ENCODE measurements at places on chromosomes 12 and 14. TPM values are rescaled to one million over a fixed set of nuclear protein-coding genes. Genes with fewer than 3 reads are reported as not detected.

LRRIQ1 gene
- not detected for total RNA-seq

DNA sequence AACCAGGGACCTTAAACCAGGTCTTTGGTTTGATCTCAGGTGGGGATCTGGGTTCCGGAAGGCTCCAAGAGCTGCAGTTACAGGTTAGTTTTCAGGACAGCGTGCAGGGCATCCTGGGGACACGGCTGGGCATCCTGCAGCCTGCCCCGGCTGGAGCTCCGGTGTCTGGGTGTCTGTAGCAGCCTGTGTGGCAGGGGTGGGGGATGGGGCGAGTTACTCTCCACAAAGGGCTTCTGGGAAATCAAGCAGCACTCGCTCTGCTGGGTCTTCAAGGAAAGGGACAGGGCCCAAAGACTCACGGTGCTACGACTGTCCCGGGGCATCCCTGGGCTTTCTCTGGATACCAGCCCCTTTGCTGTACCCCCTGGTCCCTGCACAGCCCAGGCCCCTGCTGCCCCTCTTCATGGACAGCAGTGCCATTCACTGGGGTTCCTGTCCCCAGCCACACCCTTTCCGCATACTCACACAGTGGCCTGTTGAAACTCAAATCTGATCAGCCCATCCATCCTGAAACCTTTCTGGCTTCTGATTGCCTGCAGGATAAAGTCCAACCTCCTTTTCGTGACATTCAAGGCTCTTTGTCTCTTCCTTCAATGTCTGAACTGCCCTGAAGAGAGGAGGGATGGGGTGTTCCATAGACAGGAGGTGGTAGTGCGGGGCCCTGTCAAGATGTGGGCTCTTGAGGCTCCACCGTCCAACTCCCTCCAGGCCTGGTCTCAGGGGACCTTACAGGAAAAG is 22.2 kb upstream of the PPP1R13B start:
- no peak for DNase-seq

ADGRD1 gene
- total RNA-seq: 9.6 TPM

DNA sequence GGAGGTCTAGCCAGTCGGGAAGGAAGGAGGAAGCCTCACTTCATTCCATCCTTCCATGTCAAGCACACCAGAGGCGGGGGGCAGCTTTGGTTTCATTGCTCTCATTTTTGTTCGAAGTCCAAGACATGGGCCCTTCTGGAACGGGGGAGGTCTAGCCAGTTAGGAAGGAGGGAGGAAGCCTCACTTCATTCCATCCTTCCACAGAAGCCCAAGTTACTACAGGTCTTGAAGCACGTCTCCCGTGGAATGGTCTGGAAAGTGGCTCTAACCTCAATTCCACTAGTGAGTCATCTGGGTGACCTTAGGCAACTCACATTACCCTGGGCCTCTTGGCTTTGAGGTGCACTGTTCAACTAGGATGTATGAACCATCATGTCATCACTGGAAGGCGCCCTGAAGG is 156.3 kb downstream of the NTF3 start:
- no peak for DNase-seq

GRCh38 chr12:4471256-4471655 is 25.6 kb upstream of the FGF6 start:
- DNase-seq: no peak

DNA sequence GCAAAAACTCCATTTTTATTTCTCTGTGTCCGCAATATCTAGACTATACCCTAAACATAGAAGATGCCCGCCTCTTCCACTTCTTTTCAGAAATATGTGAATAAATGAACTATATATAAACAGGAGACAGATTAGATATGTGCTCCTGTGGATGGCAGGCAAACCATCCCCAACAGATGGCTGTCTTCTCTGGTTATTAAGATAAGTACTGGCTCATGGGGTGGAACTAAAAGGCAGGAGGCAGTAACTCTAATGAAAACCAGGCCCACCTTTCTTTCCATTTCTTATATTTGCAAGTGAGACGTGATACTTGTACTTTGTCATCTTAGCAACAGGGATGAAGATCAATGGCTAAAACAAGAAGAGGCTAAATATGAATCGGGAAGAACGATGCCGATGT is 20.2 kb downstream of the E2F7 start:
- DNase-seq: no peak

LTBP2 gene
- total RNA-seq: 10.7 TPM

CELA1 gene
- total RNA-seq: not detected

- peak; percentile 47 for DNase-seq
These were observed 7.4 kb upstream of the KRT74 start for GRCh38 chr12:52581066-52581465.

DNA sequence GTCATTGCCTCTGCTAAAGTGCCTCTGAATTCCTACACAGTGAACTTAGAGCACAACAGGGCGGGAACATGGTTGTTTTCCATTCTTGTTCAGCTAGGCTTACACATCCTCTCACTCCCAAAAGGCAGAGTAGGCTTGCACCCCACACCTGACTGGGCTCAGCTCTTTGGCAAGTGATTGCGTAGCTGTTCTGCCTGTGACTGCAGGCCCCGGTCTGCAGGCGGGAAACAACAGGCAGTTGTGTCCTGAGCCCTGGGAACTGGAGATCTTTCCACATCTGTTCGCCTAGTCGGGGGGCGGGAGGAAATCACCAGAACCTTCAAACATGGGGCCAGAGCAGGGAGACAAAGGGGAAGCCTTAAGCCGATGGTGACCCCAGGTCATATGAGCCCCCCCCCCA is 274.7 kb downstream of the ZFP36L1 start:
- no peak for DNase-seq

DNA sequence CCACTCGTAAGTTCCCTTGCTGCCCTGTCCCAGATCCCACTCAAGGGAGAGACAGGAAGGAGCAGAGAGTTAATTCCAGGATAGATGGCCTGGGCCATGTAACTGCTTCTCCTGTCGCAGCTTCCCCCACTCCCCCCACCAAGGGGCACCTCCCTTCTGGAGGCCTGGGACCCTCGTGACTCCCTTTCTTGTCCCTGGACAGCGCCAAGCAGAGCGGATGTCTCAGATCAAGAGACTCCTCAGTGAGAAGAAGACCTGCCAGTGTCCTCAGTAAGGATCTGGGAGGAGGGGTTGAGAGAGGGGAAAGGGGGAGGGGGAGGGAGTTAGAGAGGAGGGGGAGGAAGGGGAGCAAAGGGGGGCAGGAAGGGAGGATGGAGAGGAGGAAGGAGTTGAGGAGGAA is 3.0 kb upstream of the GPR162 start:
- no peak for DNase-seq

FOXG1 gene
- total RNA-seq: 0.12 TPM

GRCh38 chr12:240566-240965 is 22.1 kb downstream of the SLC6A13 start:
- no peak for DNase-seq

DNA sequence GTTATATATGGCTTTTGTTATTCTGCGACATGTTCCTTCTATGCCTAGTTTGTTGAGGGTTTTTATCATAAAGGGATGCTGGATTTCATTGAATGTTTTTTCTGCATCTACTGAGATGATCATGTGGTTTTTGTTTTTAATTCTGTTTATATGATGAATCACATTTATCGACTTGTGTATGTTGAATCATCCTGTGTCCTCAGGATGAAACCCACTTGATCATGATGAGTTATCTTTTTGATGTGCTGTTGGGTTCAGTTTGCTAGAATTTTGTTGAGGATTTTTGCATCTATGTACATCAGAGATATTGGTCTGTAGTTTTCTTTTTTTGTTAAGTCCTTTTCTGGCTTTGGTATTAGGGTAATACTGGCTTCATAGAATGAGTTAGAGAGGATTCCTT is 291.2 kb downstream of the AKAP6 start:
- DNase-seq: no peak

DNA sequence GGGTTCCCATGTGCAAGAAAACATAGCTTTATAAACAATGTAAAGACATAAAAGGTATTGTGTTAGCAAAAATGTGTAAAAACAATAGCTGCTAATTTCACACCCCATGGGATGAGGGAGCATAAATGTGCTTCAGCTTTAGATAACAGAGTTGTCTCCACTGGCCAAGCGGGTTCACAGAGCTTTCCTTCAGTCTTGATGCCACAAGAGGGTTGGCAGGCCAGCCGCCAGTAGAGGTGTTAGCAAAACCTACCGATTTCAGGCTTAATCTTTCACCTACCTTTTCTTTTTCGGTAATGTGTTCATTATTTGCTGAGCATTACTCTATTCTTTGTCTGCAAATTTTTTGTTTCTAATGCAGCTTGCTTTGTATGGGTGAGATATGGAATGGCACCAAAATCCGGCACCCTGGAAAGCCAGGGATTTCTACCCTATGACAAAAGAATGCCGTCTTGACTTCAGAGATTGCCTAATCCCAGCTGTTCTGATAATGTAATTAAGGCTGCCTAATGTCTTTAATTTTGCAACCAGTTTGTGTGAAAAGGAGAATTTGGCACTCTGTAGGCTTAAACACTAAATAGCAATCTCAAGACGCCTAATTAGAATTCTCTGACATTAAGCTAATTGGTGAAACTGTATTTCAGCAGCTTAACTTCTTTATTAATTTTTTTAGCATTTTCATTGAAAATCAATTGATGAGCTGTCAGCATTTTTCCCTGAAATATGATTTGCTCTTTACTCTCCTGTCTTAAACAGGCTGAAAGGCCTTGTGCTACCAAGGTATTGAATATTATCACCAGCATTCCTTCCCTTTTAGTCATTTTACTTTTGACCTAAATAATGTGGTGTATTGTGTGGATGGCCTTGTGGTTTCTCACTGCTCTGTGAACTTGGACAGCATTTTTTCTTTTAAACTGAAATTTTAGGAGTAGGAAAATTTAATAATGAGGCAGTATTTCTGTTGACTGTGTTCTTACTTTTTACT is 60.7 kb downstream of the POLR3B start:
- no peak for DNase-seq

DNA sequence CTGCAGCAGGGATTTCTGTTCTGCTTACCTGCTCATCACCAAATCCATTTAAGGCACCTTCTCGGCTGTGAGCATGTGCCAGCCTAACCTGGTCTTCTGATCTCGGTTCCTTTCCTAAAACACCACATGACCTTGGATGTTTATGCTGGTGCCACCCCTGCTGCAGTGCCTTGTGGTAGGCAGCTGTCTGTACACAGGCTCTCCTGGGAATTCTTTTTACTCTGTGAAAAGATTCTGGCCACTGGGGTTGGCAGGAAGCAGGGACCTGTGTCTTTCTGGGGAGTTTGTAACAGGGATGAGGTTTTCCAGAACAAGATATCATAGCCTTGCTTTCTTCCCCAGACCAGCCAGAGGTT is 10.4 kb upstream of the PLEKHG3 start:
- DNase-seq: no peak

GRCh38 chr12:34395056-34396005 is 373.0 kb downstream of the ALG10 start:
- peak; percentile 64 for DNase-seq

GRCh38 chr12:21638054-21638891 is 19.4 kb downstream of the LDHB start:
- DNase-seq: no peak

GRCh38 chr12:51866762-51867161 is 18.2 kb upstream of the FIGNL2 start:
- no peak for DNase-seq

CPNE6 gene
- total RNA-seq: not detected

SUPT16H gene
- 65.3 TPM for total RNA-seq

DNA sequence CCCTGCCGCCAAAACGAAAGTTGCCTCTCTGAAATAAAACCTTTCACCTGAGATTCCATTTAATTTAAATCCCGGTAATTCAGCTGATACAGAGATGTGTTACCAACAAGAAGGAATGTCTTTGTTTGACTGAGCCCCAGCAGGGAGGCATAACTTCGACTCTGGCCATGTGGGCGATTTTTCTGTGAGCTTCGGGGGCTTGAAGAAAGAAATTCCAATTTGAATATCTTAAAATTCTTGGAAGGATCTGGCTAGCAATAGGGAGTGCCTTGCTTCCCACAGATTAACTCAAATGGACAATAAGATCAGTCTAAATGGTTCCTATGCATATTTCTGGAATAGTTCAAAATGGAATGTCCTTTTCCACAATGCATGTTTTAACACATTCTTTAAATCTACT is 252.5 kb upstream of the TMPO start:
- no peak for DNase-seq

GRCh38 chr14:67447033-67447381 is 35.0 kb upstream of the PLEK2 start:
- no peak for DNase-seq

- peak; percentile 88 for DNase-seq
These were observed 13.7 kb downstream of the PGF start for GRCh38 chr14:74941676-74942097.

GRCh38 chr12:106135781-106136180 is 3.0 kb downstream of the NUAK1 start:
- DNase-seq: no peak

- no peak for DNase-seq
These were observed 56.6 kb downstream of the MAX start for GRCh38 chr14:65045709-65046108.

MYO1H gene
- total RNA-seq: not detected
